Epithelial cell of proximal tubule (primary cell): ENCODE measurements at places on chromosomes 13 and 19.

DNA sequence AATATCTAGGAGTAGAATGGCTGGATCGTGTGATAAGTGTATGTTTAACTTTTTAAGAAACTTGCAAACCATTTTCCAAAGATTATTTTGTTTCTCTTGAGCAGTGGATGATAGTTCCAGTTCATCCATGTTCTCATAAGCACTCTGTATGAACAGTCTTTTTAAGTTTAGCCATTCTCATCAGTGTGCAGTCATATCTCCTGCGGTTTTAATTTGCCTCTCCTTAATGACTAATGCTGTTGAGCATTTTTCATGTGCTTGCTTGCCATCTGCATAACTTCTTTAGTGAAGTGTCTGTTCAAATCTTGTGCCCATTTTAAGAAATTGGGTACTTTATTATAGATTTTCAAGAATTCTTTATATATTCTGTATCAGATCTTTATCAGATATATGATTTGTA lies 58.6 kb downstream of the WASF3 start:
- no peak for DNase-seq

DNA sequence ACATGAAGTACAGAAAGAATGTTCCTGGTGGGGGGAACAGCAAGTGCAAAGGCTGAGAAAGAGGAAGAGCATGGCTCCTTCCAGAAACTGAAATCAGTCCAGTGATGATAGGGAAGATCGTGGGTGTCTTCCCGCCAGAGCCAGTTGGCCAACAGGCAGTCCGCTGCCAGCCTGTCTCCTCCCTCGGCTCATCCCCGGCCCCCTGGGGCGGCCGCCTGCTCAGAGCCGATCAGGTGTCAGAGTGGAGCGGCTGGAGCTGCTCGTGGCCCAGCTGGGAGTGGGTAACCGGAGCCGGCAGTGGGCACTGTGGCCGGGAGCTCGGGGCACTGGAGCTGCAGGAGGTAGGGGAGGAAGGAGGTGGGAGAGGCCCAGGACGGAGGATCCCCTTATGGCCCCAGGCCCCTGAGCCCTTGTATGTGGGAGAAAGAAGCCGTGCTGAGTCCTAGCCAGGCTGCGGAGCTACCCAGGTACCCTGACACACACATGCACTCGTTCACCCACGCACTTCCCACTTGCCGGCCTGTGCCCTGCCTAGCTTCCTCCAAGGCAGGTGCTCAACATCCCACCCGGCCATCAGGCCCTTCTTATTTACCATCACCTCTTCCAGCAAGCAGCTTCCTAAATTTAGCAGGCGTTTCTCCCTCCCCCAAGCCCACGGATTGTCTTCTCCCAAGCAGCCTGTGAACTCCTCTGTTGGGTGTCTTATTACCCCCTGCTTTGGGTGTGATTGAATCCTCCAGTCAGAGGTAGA lies 1.7 kb downstream of the ANKRD24 start:
- no peak for DNase-seq

DNA sequence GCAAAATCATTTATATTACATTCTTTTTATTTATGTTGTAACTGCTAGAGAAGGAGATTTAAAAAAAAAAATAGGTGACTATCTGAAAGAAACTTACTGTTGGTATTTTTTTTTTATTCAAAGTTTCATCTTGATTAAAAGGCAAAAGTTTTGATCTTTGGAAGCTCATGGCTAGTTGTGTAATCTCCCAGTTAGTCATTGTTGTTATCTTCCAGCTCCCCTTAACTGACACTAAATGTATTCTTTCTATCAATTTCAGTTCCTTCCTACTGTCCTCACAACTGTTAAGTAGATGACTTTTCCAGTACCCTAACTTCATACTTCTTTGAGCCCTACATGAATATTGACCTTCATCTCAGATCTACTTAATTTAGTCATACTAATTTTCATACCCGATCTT lies 71.1 kb downstream of the PIBF1 start:
- DNase-seq: no peak

DNA sequence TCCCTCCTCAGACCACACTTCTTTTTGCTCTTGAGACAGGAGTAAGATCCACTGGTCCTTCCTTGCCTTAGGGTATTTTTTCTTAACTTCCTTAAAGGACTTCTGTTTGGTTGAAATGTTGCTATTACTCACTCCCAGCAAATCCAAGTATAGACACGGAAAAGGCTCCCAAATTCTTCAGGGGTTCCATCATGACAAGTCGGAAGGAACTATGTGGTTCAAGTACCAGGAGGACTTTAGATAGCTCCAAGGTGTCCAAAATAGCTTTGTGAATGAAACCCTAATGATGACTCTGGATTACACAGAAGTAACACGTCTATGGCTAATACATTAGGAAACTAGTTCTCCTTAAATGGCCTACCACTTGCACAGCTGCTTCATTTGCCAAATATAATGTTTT lies 238.7 kb downstream of the KCTD12 start:
- DNase-seq: no peak
